GM10248 (cell line): ENCODE measurements at places on chromosomes 7 and 10.

GRCh38 chr7:103859709-103860108, 129.7 kb downstream of the RELN start:
- no peak for DNase-seq

DNA sequence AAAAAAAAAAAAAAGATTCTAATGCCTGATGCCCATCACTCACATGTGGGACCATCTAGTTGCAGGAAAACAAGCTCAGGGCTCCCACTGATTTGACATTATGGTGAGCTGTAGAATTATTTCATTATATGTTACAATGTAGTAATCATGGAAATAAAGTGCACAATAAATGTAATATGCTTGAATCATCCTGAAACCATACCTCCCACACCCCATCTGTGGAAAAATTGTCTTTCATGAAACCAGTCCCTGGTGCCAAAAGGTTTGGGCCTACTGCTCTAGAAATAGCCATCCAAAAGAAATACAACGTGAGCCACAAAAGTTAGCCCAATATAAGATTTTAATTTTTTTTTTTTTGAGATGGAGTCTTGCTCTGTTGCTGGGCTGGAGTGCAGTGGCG, 265.1 kb downstream of the PRPF18 start:
- no peak for DNase-seq

DNA sequence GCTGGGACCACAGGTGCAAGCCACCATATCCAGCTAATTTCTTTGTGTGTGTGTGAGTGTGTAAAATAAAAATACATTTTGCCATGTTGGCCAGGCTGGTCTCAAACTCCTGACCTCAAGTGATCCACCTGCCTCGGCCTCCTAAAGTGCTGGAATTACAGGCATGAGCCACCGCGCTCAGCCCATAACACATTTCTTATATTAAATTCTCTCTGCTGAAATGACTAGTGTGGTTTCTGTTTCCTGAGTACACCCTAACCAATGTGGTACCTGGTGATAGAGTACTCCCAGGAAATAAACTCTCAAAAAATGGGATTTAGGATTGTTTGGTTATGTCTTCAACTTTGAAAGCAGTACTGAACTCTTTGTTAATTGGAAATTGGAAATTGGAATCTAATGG, 19.4 kb upstream of the FHIP2A start:
- DNase-seq, result no peak

GRCh38 chr7:158362912-158363905, 224.4 kb downstream of the PTPRN2 start:
- DNase-seq, result no peak

DNA sequence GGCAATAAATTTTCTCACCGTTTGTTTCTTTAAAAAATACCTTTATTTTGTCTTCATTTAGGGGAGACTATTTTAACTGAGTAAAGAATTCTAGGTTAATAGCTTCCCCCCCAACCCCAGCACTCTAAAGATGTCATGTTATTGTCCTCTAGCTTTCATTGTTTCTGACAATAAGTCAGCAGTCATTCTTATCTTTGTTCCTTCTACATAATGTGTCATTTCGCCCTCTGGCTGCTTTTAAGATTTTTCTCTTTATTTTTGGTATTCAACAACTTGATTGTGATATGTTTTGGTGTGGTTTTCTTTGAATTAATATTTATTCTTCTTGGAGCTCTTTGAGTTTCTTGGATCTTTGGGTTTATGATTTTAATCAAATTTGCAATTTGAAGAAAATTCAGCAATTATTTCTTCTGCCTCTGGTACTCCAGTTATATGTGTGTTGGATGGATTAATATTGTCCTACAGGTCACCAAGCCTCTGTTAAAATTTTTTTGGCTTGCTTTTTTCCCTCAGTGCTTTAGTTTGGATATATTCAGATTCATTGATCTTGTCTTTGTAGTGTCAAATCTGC, 64.6 kb upstream of the ELN start:
- DNase-seq, result no peak

DNA sequence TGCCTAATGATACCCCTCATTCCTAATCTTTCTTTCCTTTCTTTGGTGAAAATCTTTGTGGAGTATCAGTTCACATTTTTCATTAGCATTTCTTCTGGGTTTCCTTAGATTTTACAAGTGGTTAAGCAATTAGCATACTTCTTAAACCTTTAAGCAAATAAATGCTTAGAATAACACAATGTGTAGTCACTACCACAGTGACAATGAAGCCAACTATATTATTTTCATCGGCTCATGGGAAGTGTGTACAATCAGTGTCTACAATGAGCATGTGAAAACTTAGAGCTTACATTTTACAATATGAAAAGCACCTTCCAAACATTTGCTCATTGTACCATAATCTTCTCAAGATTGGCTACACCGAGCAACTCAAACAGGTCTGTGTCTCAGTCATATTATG, 176.2 kb upstream of the PLXNA4 start:
- no peak for DNase-seq

GRCh38 chr7:148699024-148699781, 500 bp downstream of the CUL1 start:
- DNase-seq, result peak; percentile 60
